ENCODE measurements at places on chromosomes 1 and 21. TPM values are rescaled to one million over a fixed set of nuclear protein-coding genes. Genes with fewer than 3 reads are reported as not detected.

OR14K1 gene
- not detected for total RNA-seq

PLA2G5 gene
- not detected for total RNA-seq

SLAMF6 gene
- total RNA-seq, result 25.1 TPM

SLC1A7 gene
- not detected for total RNA-seq

C4BPB gene
- total RNA-seq, result 3.1 TPM

LCE3C gene
- not detected for total RNA-seq

DDR2 gene
- 0.35 TPM for total RNA-seq

MT1HL1 gene
- not detected for total RNA-seq

SMCP gene
- not detected for total RNA-seq

TNFRSF8 gene
- total RNA-seq, result 6.0 TPM

ARHGEF10L gene
- total RNA-seq, result not detected

RGS5 gene
- 2.5 TPM for total RNA-seq

SAMSN1 gene
- 59.0 TPM for total RNA-seq

Data from activated CD4-positive, alpha-beta T cell treated with anti-CD3 and anti-CD28 coated beads, Interleukin-2, amount 10 ng/mL, durations not matched to agents 7 days and 5 days (primary cell).